SW480 (cell line): ENCODE measurements at places on chromosomes 7 and 10.

GRCh38 chr10:30445711-30446110 lies 11.7 kb downstream of the MAP3K8 start:
- no peak for DNase-seq

DNA sequence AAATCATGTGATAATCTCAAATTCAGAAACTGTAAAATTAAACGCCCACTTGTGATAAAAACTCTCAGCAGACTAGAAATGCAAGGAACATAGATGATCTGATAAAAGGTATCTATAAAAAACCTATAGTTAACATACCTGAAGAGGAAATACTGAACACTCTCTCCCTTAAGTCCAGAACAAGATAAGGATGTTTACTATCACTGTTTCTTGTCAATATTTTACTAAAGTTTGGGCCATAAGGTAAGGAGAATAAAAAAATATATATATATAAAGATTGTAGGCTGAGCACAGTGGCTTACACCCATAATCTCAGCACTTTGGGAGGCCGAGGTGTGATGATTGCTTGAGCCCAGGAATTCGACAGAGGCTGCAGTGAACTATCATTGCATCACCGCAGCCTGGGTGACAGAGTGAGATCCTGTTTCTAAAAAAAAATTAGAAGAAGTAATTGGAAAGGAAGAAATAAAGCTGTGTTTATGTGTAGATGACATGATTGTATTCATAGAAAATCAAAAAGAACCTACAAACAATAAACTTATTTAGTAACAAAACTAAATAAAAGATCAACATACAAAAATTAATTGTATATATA lies 28.4 kb downstream of the MPLKIP start:
- no peak for DNase-seq

GRCh38 chr10:11865561-11865960 lies 42.4 kb downstream of the PROSER2 start:
- no peak for DNase-seq

- no peak for DNase-seq
These were observed 45.8 kb upstream of the TNS3 start for GRCh38 chr7:47627580-47628283.
